ENCODE measurements at places on chromosomes 3 and 15.

DNA sequence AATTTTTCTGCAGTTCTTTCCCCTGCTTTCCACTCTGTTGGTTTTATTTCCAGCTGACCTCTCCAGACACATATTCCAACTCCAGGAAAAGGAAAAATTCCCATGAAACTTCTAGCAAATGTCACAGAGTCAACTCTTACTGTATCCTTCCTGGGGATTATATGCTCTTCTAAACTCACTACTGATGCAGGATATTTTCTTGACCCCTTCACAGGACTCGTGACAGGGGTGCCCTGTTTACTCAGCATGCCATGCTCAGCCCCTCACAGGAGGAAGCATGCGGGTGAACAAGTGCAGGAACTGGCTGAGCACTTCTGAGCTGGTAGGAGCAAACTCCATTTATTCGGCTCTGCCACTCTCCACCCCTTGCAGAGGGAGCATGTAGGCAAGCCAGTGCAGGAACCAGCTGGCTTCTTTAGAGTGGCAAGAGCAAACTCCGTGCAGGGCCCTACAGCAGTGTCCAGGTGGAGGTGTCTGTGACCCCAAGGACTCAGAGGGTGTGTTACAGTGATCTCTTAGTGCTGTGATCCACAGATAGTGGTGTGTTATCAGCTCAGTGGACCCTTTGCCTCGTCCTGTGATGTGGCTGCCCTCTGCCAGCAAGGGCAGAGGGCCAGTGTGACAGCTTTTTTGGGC, 413.6 kb upstream of the GRM7 start:
- no peak for DNase-seq

DNA sequence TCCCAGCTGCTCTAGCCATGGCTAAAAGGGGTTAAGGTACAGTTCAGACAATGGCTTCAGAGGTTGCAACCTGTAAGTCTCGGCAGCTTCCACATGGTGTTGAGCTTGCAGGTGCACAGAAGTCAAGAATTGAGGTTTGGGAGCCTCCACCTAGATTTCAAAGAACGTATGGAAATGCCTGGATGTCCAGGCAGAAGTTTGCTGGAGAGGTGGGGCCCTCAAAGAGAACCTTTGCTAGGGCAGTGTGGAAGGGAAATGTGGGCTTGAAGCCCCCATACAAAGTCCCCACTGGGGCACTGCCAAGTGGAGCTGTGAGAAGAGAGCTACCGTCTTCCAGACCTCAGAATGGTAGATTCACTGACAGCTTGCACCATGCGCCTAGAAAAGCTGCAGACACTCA, 73.7 kb downstream of the STT3B start:
- no peak for DNase-seq

- no peak for DNase-seq
Observed at GRCh38 chr3:187498211-187498724, 130.1 kb downstream of the RTP4 start.

- DNase-seq = peak; percentile 42
Observed at GRCh38 chr3:136751316-136752171, 634 bp downstream of the STAG1 start.

DNA sequence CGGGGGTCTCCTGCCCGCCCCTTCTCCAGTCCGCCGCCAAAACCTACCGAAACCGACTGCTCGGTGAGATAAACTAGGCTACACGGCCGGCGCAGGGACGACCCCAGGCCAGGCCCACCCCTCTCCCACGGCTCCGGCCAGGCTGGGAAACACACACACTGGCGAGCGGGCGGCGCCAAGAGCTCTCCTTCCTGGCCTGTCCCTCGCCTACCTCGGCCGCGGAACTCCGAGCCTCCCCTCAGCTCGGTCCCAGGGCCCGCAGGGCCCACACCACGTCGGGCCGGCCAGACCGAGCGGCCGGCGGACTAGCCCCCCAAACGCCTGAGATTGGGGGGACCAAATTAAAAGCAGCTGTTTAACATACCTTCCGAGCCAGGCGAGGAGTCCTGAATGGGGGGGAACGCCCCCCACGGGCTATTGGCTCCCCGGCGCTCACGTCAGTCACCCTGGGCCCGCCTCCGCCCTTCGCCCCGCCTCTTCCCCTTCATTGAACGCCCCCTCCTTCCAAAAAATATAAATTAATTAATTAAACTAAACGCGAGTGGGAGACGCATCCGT, 4.0 kb upstream of the SIN3A start:
- DNase-seq = peak; percentile 72

DNA sequence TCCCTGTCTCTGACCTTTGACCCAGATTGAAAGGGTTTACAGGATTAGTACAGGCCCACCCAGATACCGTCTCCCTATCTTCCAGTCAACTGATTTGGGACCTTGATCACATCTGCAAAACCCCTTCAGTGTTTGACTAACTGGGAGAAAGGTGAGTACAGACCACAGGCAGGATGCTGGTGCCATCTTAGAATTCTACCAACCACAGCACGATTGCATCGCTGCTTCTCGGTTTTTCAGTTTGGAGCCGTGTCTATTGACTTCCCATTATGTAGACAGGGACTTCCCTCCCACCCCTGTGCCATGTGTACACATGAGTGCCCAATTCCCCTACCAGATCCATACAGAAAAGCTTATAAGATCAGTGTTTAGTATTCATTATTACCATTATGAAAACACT, 6.6 kb upstream of the KLF13 start:
- no peak for DNase-seq

- DNase-seq = no peak
Observed at GRCh38 chr3:156300371-156300770, 180.0 kb downstream of the KCNAB1 start.

GRCh38 chr15:94887391-94887790, 656.0 kb downstream of the MCTP2 start:
- DNase-seq = no peak

DNA sequence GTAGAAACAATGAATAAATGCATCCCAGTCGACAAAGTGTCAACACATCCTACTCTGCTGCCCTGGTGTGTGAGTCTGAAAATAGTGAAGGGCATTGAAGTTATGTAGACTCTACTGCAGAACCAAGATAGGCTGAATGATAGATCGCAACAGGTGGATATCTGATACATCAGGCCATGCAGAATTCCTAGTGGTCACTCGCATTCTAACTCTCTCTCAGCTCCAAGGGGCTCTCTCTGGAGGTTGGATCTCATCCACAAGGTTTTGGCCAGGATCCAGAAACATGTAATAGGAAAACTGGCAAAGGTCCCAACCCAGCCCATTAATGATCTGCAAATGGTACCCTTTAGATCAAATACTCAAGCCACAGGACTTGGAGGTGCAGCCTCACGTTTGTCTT, 514.1 kb downstream of the MAGI1 start:
- no peak for DNase-seq

DNA sequence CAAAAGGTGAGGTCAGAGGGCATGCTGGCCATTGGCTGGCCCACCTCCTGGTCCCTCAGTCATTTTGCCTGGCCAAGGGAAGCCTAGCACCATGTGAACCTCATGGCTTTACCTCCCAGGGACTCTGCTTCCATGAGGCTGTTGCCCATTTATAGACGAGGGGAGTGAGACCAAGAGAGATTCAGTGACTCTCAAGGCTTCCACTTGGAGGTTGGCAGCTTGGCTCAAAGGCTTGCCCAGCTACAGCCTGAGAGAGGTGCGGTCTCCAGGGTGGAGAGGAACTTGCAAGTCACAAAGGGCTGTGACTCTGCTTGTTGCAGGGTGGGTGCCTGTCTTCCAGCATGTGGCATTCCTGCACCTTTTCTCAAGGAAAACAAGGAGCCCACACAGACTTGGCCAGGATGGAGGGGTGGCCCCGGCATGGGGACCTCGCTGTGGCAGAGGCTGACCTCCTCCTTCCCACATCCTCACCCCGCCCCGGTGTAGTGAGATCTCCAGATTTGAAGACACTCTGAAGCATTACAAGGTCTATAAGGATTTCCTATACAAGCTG, 24.5 kb downstream of the CFAP100 start:
- no peak for DNase-seq

GRCh38 chr15:70664494-70664893, 98.9 kb downstream of the UACA start:
- no peak for DNase-seq

Data from stimulated activated CD4-positive, alpha-beta T cell treated with anti-CD3 and anti-CD28 coated beads, Interleukin-12 subunit alpha, Interleukin-12 subunit beta, amount 100 ng/mL, for 48 hours (primary cell).